Right atrium auricular region (tissue), 2 donors: ENCODE measurements at places on chromosomes 12 and 14. TPM values are rescaled to one million over a fixed set of nuclear protein-coding genes. Genes with fewer than 3 reads are reported as not detected.

DNA sequence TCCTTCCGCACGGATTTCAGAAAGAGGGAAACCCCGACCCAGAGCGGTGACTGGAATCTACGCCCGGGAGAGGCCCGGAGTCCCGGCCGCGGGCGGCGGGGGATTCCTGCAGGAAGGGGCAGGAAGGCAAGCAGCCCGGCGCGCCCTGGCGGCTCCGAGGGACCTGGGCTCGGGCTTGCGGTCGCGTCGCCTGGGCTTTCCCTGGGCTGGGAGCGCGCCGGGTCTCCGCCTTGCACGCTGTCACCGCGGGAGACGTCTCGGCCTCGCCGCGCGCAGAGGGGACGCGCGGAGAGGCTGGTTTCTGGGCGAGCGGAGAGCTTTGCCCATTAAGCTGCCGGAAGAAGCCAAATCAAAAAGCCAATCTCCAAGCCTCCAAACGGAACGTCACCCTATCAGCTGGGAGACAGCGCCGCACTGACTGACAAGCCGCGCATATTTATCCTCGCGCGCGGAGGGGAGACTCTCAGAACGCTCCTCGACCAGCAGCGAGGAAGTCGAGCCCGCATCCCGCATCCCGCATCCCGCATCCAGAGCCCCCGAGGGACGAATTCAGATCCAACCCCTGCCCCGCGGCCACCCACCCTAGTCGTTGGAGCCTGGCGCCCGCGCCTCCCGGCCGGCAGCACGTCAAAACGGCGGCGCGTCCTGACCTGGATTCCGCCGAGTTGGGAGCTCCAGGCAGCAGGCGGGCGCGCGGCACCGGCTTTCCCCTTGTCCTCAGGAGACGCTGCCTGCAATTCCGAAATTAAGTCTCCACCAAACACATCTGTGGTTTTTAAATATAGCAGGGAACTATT, at the start of gene SLC8A3:
SLC8A3 (minus strand) TSS at position 293 of the 797 bp plus-strand sequence. CDS start 20,529 bp downstream, outside the sequence.
- H3K36me3 ChIP-seq, result no peaks in the 10 kb centered on the region
- H3K27me3 ChIP-seq, result no peaks in the 10 kb centered on the region
- no peak for DNase-seq
- H3K4me3 ChIP-seq, result peak within 1 kb of the TSS; percentile 44
- H3K4me1 ChIP-seq, result no peaks in the 10 kb centered on the region

DNA sequence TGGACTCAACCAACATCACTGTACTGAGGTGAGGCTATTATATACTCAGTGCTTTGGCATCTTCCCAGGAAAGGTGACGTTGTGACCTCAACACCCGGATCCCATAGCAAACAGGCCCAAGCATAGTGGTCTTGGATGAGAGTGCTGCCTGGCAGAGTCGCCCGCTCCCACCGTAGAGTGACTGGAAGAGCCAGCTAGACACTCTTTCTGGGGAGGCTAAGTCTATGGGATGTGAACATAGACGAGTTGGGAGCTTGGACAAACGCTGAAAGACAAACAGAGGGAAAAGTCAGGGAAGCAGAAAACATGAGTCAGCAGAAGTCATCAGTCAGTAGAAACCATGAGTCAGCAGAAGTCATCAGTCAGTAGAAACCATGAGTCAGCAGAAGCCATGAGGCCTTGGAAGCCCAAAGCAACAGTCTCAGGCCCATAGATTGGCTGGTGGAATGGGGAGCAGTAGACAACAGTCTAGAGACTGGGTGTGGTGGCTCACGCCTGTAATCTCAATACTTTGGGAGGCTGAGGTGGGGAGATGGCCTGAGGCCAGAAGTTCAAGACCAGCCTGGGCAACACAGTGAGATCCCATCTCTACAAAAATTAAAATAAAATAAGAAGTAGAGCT, 66.4 kb upstream of the MAP1LC3B2 start:
- no peaks in the 10 kb centered on the region for H3K36me3 ChIP-seq
- H3K27me3 ChIP-seq, result no peaks in the 10 kb centered on the region
- H3K4me1 ChIP-seq, result no peaks in the 10 kb centered on the region
- DNase-seq, result no peak
- H3K4me3 ChIP-seq, result no peak overlapping the region

GZMB gene
- 2.0 TPM for total RNA-seq

FAM90A1 gene
- not detected for total RNA-seq

SP7 gene
- total RNA-seq, result not detected

SLC2A13 gene
- total RNA-seq, result 14.6 TPM

SPIC gene
- total RNA-seq, result not detected
